ENCODE measurements at places on chromosomes 5 and 9.

DNA sequence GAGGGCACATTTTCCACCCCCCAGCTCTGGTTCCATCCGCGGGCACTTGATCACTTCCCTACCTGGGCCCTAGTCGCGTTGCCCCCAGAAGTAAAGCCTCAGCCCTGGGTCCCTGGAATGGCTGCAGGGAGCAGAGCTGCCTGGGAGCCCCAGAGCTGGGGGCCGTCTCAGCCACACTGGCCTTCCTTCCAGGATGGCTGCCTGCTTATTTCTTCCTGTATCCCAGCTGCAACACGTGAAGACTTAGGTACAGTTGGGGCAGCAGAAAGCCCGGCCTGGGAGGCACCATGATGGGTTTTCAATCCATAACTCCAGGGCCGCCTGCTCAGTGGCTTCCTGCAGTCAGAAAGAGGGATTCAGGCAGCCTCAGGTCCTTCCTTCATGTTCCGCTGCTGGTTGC, 232.3 kb downstream of the IRX2 start:
- DNase-seq, result no peak

- DNase-seq, result no peak
Observed at GRCh38 chr9:32128546-32128945, 255.9 kb upstream of the ACO1 start.

DNA sequence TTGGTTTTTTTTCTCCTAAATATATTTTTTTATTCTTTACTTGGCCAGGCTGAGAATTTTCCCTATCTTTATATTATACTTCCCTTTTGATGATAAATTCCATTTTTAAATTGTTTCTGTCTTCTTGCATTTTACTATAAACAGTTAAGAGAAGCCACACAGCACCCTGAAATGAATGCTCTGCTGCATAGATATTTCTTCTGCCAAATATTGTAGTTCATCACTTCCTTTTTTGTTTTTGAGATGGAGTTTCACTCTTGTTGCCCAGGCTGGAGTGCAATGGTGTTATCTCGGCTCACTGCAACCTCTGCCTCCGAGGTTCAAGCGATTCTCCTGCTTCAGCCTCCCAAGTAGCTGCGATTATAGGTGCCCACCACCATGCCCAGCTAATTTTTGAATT, 8.5 kb upstream of the INIP start:
- no peak for DNase-seq

GRCh38 chr9:35518981-35519679, 29.2 kb downstream of the RUSC2 start:
- no peak for DNase-seq

DNA sequence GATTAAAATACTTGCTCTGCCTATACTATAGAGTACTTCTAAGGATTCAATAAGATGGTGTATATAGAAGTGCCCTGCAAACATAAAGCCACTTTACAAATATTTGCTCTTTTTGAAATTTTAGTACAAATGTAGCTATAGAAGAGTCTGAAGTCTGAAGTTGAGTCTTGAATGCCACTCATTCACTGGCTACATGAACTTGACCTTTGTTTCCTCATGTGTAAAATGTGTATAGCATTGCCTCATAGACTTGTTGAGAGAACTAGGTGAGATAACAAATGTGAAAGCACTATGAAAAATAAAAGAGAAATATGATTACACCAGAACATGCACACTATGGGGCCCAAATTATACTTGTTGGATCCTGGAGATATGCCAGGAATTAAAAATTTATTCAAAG, 244.7 kb downstream of the SEC61B start:
- no peak for DNase-seq

- DNase-seq, result no peak
Observed at GRCh38 chr9:80811003-80811402, 878.3 kb downstream of the TLE1 start.

- no peak for DNase-seq
Observed at GRCh38 chr5:16654647-16655334, 38.0 kb upstream of the RETREG1 start.

- no peak for DNase-seq
Observed at GRCh38 chr5:118467103-118467502, 521.2 kb downstream of the DTWD2 start.

- no peak for DNase-seq
Observed at GRCh38 chr9:121509180-121509579, 9.5 kb upstream of the GGTA1 start.

- DNase-seq, result no peak
Observed at GRCh38 chr5:151413800-151414199, 33.6 kb upstream of the SLC36A1 start.

DNA sequence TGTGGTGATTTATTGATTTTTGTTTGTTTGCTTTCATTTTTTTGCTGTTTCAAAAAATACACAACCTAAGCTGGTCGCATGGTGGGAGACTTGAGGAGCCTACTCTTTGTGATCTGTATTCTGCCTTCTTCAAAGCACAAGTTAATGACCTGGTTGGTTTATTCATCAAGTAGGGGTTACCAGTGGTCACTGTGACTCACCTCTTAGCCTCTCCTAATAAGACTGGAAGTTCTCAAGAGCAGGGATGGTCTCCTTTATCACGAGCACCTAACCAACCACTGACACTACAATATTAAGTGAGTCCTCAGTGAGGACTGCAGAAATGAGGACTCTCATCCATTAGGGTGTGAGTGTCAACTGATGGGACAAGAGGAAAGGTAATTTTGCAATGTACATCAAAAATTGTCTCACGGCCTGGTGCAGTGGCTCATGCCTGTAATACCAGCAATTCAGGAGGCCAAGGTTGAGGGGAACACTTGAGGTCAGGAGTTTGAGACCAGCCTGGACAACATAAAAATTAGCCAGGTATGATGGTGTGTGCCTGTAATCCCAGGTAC, 13.6 kb upstream of the MTMR12 start:
- DNase-seq, result no peak

GRCh38 chr5:72234265-72234700, 85.8 kb downstream of the MRPS27 start:
- no peak for DNase-seq

- no peak for DNase-seq
Observed at GRCh38 chr9:75894566-75894965, 4.1 kb downstream of the PCSK5 start.

DNA sequence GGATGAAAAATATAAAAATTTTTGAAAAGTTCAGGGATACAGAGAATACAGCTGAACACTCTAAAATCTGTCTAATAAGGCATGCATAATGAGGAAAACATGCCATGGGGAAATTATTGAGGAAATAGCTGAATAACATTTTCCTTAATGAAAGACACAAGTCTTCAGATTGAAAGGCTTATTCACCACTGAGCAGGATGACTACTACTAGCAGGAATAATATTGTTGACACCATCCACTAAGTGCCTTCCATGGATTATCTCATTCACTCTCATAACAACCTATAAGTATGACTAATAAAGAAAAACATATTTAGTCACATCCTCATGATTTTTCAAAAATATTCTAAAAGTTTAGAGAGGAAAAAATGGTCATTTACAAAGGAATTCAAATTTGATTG, 96.7 kb upstream of the FER start:
- no peak for DNase-seq

- DNase-seq, result no peak
Observed at GRCh38 chr5:43482490-43483297, 971 bp downstream of the TMEM267 start.

DNA sequence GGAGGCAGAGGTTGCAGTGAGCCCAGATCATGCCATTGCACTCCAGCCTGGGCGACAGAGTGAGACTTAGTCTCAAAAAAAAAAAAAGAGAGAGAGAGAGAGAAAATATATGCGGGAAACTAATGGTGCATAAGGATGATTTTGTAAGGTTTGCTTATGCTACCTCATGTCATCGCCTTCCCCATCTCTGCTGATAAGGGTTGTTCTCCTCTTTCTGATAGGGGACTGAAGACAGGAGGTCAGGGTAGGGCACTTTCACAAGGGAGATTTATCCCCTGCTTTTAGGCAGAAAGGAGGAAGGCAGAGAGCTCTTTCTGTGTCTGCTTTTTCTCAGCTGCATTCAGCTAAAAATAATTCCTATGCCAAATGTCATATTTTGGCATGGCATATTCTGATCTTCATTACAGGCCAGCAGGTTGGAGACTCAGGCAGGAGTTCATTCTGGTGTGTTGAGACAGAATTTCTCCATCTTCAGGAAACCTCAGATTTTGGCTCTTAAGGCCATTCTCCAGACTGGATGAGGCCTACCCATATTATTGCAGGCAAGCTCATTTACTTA, 220.2 kb downstream of the AUH start:
- no peak for DNase-seq

DNA sequence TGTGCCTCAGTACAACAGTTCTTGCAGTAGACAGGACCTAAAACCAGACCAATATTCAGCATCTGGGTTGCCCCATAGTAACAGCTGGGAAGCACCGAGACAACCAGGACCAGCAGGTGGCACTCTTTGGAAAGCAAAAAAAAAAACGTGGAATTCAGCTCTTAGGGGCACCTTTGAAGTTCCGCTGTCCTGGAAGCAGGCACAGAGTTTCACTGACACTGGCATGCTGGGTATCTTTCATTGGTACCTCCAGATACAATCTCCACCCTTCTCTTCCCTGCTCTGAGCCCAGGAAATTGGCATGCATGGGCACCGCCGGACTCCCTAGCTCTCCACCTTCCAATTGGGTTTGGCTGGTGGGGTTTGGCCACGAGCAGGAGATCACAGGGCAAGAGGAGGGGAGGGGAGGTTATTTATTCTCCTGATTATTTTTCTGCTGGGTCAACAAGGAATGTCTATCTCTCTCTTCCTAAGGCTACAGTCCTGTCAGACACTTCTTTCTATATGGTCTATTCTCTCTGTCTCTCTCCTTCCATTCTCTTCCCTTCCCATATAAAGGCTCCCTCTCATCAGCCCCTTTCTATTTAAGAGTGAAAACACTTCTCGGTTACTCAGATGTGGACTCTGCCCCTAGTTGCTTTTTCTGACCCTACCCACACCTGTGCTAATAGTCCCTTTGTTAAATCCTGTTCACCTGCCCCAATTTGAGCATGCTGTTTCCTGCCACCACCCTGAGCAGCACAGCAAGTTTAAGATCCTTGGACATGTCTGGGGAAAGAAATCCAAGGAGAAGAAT, 1.9 kb upstream of the IDNK start:
- DNase-seq, result peak; percentile 3

- no peak for DNase-seq
Observed at GRCh38 chr9:99185934-99186333, 35.8 kb downstream of the ALG2 start.

- no peak for DNase-seq
Observed at GRCh38 chr5:151234476-151235238, 10.8 kb upstream of the CCDC69 start.

DNA sequence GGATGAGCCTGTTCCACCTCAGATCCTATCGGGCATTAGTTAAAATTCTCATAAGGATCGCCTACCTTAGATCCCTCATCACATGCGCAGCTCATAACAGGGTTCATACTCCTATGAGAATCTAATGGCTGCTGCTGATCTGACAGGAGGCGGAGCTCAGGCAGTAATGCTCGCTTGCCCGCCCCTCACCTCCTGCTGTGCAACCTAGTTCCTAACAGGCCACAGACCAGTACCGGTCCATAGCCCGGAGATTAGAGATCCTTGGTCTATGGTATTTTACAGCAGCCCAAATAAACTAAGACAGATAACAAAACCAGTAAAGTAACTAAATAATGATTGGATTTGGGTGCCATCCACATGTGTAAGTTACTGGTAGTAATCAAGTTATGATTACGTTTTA, 17.5 kb downstream of the GOLPH3 start:
- no peak for DNase-seq

- DNase-seq, result no peak
Observed at GRCh38 chr5:110032376-110032775, 342.6 kb downstream of the MAN2A1 start.

GRCh38 chr9:92242260-92243136, 51.0 kb downstream of the IARS1 start:
- no peak for DNase-seq

DNA sequence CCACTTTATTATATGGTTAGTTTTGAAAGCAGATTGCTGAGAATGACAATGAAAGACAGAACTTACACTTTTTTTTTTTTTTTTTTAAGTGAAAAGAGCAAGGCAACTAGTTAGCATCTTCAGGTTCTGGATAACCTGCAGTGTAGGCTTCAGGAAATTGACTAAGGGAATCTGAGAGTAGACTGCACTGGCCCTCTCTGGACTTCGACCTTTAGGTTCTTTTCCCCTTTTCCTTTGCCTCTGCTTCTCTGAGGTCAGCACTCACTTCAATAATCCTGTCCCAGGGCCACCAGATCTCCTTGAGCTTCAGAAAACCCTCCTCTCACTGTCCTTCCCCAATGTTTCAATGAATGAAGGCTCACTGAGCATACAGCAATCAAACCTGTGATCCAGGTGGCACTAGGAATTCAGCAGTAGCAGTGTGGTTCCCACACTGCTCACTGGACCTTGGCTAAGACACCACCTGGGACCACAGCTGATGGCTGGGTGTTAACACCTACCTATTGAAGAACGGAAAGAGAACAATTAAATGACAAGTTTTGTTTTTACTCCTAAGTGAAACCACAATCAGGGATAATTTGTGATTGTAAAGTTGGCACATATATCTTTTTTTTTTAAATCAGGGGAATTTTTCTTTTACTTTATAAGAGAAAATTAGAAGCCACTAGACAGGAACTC, 85.8 kb upstream of the IL6ST start:
- no peak for DNase-seq

DNA sequence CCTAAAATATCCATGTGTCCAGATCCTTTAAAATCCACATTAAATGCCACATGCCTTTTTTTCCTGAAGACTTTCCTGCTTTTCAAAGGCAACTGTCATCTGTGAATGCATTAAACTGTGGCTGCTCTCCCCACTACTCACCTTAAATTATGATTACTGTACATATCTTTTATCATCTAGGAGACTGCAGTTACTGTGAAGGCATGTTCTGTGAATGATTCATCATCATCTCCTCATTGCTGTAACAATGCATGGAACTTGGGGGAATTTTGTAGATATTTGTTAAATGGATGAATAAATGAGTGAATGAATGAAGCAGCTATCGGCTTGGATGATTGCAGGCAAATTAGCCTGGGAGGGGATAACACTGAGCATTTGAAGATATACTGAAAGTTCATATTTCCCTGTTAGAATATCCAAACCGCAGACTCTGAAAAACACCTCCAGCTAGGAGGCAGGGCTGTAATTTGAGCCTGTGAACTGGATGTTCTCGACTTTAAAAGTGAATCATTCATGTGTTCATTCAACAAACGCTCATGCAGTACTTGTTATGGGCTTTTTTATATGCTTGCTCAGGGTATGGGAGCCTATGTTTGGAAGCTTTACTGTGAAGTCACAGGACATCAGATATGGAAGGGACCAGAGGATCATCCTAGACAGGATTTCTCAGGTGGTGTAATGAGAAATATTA, 519.2 kb downstream of the KIF4B start:
- DNase-seq, result no peak

- DNase-seq, result no peak
Observed at GRCh38 chr9:13274886-13275641, 4.4 kb downstream of the MPDZ start.

GRCh38 chr9:96020792-96021550, 145.5 kb downstream of the ERCC6L2 start:
- peak; percentile 49 for DNase-seq

- DNase-seq, result no peak
Observed at GRCh38 chr9:134043531-134043988, 18.3 kb downstream of the BRD3OS start.

Data from stimulated activated CD4-positive, alpha-beta T cell treated with anti-CD3 and anti-CD28 coated beads, Interleukin-4, amount 100 ng/mL, for 48 hours (primary cell).